ENCODE measurements at places on chromosomes 3 and 15. TPM values are rescaled to one million over a fixed set of nuclear protein-coding genes. Genes with fewer than 3 reads are reported as not detected.
A peak's percentile ranks its signal among the peaks of the same experiment; 100 is the strongest.

DNA sequence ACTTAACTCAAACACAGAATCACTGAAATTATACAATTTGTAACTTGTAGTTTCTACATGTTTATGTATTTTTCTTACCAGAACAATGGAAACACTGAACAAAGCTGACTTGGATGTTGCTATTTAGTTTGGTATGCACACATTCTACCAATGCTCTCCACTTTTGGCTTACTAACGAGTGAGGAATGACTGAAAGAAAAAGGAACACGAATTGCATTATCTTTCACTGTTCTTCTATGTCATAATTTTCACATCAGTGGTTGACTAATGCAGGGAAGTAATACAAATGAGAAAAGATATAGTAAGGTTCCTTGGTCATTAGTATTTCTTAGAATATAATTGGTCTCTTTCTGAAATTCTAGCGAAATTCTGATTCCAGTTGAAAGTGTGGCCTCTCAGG is 9.8 kb upstream of the CNTN3 start:
- DNase-seq = peak; percentile 67

The XCR1 gene
- polyA plus RNA-seq = 0.01 TPM

DNA sequence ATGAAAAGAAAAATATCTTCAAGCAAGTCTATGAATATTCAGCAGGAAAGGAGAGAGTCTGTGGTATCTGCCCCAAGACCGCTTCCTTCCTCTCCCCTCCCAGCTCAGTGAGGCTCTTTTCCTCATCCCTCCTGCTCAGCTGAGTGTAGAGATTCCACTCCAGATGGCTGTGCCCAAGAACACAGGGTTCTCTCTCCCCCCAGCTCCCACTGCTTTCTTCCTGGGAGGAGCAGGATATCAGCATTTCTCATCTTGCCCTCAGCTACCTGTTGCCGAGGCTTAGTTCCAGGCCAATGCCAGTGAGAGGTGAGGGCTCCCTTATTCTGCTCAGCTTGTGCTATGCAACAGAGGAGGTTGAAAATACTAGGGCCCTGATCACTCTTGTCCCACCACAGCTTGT is 211.9 kb downstream of the SV2B start:
- DNase-seq = no peak

- DNase-seq = peak; percentile 14
Measured at GRCh38 chr3:57151021-57151449, 14.1 kb downstream of the IL17RD start.

- DNase-seq = no peak
Measured at GRCh38 chr15:85744579-85744978, 50.1 kb downstream of the KLHL25 start.

DNA sequence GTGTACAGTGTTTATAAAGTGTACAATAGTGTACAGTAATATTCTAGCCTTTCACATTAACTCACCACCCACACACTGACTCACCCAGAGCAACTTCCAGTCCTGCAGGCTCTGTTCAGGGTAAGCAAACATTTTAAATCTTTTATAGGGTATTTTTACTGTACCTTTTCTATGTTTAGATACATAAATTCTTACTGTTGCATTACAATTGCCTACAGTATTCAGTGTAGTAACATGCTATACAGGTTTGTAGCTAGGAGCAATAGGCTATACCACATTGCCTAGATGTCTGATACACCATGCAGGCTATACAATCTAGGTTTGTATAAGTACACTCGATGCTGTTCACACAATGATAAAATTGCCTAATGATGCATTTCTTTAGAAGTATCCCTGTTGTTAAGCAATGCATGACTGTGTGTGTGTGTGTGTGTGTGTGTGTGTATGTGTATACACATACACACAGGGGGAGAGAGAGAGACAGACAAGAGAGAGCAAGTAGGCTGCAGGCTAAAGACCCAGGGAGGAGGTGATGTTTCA is 72.5 kb upstream of the PRR23C start:
- peak; percentile 48 for DNase-seq

The SOX14 gene
- not detected for polyA plus RNA-seq

- no peak for DNase-seq
Measured at GRCh38 chr3:45889337-45889736, 3.0 kb downstream of the CCR9 start.

GRCh38 chr3:56930706-56931105 is 129.0 kb upstream of the ARHGEF3 start:
- DNase-seq = peak; percentile 47

GRCh38 chr15:64355348-64355943 is 527 bp downstream of the CSNK1G1 start:
- DNase-seq = no peak

DNA sequence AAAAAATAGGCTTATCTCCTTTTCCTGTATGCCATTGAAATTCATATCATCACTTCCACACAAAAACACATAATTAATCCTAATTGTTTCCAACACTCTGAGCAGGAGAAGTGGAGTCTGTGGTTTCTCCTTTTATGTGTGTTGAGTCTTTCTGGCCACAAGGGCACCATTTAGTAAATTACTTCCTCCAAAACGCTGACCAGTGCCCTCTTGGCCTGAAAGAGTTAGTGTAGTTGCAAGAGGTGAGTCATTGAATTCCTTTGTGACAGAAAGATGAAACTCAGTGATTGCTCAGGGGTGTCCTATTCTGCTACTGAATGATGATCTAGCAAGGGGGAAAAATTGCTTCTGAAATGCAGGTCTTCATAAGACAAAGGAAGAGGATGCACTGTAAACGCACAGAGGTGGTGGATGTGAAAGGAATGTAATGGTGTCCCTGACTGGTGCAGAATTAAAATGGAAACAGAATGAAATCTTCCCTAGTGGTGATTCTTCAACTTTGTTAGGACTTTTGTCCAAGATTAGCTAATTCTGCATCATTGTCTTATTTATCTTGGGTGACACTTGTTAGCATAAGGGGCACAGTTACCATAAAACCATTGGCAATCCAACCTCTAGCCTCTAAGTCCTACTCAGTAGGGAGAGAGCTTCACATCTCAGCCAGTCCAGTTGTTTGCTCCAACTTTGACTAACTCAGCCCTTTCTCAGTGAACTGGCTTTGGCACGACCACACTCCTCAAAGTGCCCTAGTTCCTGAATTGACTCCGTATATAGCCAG is 208.4 kb upstream of the NANOGP8 start:
- peak; percentile 70 for DNase-seq

The ZBBX gene
- not detected for polyA plus RNA-seq

The LRTM1 gene
- polyA plus RNA-seq = 0.43 TPM

- no peak for DNase-seq
Measured at GRCh38 chr3:157327018-157327417, 109.6 kb upstream of the PTX3 start.

The KCNMB3 gene
- 1.3 TPM for polyA plus RNA-seq

The NANOGP8 gene
- polyA plus RNA-seq = not detected

DNA sequence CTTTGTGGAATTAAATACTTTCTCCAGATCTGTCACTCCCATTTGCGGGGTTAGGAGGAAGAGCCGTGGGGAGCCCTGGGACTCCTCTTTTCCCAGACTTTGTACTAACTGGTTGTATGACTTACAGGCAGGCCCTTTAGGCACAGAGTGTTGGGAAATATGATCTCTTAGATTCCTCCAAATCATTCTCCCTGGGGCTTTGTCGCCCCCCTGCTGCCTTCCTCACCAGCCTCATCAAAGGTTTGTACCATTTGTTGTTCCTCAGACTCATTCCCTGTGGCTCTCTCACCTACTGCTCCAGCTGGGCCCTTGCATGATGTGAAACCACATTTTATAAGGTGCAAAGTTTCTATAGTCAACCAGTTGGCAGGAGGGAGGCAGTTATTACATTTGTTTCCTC is 56.4 kb downstream of the CRYGS start:
- peak; percentile 6 for DNase-seq

The LRRC31 gene
- not detected for polyA plus RNA-seq

DNA sequence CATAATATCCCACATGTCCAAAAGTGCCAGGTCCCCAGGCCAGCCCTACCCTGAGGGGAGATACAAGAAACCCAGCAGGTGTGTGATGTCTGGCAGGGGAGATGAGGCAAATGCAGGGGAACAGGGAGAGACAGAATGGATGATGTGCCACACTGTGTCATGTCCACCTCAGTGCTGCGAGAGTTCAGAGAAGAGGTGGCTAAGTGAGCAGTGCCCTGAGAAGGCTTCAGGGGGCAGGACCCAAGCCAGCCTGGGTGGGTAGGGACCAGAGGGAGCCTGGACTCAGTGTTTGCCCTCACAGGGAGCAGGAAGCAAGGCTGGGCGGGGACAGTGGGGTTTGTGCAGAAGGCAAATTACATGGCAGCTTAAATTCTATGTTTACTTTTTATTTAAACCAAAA is 61.2 kb downstream of the KLHL6 start:
- no peak for DNase-seq

DNA sequence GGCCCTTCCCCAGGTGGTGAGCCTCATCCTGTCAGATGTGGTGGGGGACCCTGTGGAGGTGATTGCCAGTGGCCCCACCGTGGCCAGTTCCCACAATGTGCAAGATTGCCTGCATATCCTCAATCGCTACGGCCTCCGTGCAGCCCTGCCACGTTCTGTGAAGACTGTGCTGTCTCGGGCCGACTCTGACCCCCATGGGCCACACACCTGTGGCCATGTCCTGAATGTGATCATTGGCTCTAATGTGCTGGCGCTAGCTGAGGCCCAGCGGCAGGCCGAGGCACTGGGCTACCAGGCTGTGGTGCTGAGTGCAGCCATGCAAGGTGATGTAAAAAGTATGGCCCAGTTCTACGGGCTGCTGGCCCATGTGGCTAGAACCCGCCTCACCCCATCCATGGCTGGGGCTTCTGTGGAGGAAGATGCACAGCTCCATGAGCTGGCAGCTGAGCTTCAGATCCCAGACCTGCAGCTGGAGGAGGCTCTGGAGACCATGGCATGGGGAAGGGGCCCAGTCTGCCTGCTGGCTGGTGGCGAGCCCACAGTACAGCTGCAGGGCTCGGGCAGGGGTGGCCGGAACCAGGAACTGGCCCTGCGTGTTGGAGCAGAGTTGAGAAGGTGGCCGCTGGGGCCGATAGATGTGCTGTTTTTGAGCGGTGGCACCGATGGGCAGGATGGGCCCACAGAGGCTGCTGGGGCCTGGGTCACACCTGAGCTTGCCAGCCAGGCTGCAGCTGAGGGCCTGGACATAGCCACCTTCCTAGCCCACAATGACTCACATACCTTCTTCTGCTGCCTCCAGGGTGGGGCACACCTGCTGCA is 4.8 kb downstream of the GLYCTK start:
- no peak for DNase-seq

GRCh38 chr3:94614192-94614591 is 551.3 kb downstream of the NSUN3 start:
- no peak for DNase-seq

DNA sequence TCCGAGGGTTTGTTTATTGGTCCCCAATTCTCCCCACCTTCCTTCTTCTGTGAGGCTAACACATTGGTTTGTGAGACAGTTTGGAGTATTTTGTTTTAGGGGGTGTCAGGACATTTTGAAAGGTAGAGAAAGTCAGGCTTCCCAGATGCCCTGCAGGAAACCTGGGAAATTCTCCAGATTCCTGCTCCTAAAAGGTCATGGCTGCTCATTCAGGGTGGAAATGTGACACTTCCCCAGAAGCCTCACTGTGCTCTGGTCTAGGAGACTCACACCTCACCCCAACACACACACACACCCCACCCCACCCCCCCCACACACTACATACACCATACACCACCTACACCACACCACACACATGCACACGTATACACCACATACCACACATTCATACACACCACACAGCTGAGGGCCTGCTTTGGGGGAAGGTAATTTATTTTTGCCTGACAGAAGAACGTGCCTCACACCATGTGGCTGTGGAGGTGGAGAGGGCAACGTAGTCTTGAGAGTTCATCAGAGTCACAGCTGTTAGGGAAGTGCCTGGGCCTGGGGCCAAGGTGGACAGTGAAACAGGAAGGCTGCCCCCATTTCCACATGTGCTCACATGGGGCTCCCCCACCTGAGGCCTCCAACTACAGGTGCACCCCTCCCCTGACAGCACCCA is 40.4 kb upstream of the LIMD1 start:
- peak; percentile 73 for DNase-seq

The SLC9A9 gene
- polyA plus RNA-seq = 17.1 TPM

- no peak for DNase-seq
Measured at GRCh38 chr3:142706321-142707127, 17.3 kb upstream of the TRPC1 start.

DNA sequence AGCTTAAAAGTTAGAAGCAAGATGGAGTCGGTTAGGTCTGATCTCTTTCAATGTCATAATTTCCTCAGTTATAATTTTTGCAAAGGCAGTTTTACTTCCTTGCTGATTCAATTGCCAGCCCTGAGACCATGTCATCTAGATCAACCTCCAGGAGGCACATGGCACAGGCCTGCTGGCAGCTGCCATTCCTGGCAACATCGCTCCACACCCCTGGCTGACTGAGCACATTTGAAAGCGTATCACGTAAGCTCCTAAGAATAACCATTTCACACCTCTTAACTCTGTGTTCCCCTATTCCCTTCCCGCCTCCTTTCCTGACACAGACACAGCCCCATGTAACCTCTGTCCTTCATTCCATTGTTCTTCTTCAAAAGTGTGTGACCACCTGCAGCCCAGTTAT is 313.9 kb upstream of the CTNNB1 start:
- DNase-seq = no peak

- DNase-seq = no peak
Measured at GRCh38 chr3:11643201-11643603, 513 bp downstream of the VGLL4 start.

DNA sequence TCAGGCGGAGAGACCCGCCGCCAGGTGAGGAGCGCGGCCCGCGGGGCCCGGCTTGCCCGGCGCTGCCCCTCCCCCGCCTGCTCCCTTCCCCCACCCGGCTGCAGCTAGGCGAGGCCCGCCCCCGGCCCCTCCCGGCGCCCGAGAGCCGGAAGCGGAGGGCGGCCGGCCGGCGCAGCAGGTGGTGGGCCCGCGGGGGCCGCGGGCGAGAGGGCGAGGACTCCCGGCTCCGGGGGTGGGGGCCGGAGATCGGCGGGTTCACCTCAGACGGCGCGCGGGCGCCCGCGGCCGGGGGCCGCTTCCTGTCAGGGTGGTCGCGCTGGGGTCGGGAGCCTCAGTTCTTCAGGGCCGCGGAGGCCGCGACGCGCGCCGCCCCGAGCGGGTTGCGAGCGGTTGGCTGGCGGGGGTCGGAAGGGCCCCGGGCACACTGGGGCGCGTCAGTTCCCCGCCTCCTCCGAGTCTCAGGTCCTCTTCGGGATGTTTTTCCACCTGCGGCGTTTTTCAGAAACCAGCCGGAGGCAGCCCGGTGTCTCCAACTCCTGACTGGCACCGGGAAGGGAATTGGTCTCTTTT is 395 bp downstream of the ZFAND6 start:
- DNase-seq = no peak

The SLC2A2 gene
- polyA plus RNA-seq = not detected

- DNase-seq = no peak
Measured at GRCh38 chr3:80785475-80785874, 976.0 kb downstream of the GBE1 start.
